ENCODE measurements at places on chromosomes 11 and 22.

- no peak for DNase-seq
Measured at GRCh38 chr11:118636569-118637290, 29.3 kb downstream of the PHLDB1 start.

GRCh38 chr11:121412711-121413415 is 39.3 kb upstream of the SORL1 start:
- DNase-seq, result no peak

DNA sequence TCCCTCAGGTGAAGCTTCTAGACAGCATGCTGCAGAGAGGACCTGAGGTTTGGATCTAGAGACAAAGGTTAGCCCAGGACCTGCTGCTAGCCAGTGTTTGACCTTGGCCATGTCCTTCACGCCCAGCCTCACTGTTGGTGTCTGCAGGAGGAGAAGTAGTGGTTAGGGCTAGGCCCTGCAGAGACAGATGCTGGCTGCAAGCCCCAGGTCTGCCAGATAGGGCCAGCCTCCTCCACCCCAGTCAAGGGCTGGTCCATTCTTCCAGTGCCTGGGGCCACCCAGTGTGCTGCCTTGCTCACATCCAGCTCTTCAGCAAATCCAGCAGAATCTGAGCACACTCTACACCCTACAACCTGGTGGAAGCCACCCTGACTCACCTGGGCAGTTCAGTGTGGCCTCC is 21.5 kb upstream of the MIEF1 start:
- no peak for DNase-seq

GRCh38 chr11:132873841-132874240 is 658.5 kb downstream of the OPCML start:
- DNase-seq, result no peak

DNA sequence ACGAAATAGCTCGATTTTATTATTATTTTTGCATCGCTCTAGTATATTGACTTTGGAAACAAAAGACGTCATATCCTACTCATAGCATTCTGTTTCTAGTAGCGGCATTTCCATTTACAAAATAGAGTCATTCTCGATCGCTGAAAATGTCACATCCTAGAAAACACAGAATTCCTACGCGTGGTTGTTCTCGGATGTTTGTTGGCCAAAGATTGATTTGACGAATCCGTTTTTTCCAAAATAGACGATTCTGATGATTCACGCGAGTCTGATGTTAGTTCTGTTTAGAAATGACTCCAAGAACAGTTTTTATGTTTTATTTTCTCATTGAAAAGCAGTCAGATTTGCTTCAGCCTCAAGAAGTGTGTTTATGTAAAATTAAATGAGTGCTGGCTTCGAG is 47.6 kb downstream of the SMIM38 start:
- no peak for DNase-seq

GRCh38 chr22:50465066-50465930 is 9.5 kb downstream of the SBF1 start:
- no peak for DNase-seq

GRCh38 chr11:65501472-65502273 is 2.8 kb downstream of the MALAT1 start:
- no peak for DNase-seq

GRCh38 chr11:117824571-117825537 is at the start of gene FXYD2:
FXYD2 (minus strand) TSS chr11:117824744; CDS start chr11:117824678, 66 bp downstream.
- no peak for DNase-seq

GRCh38 chr11:115317277-115318185 is 186.7 kb downstream of the CADM1 start:
- DNase-seq, result no peak

DNA sequence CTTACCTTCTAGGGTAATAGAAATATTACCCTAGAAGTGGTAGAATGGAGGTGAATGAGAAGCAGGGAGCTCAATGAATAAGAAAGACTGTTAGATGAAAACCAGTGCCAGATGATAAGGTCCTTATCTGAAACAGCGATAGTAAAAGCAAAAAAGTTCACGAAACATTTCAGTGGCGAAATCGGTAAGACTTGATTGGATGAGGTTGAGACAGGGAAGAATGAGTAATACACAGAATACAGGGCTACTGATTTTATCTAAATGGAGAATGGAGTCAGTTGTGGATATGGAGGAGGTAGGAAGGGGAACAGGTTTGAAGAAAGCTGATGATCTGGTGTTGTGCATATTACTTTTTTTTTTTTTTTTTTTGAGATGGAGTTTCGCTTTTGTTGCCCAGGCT is 96.5 kb downstream of the GALNT18 start:
- DNase-seq, result no peak

DNA sequence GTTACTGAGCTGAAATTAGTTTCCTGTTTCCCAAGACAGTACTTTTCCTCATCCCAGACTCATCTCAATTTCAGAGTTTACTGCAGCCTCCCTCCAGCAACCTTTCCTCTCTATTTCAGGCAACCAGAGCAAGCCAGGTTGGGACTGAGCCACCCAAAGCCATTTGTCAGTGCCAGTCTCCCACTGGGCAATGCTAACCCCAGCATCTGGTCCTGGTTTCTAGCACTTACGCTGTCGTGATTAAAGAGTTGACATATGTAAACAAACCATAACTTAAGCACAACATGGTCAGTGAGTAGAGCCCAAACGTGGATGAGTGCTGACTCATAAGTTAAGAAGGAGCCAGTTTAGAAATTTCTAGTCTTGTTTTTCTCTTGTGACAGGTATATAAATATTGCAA is 119.6 kb upstream of the BLID start:
- DNase-seq, result no peak

DNA sequence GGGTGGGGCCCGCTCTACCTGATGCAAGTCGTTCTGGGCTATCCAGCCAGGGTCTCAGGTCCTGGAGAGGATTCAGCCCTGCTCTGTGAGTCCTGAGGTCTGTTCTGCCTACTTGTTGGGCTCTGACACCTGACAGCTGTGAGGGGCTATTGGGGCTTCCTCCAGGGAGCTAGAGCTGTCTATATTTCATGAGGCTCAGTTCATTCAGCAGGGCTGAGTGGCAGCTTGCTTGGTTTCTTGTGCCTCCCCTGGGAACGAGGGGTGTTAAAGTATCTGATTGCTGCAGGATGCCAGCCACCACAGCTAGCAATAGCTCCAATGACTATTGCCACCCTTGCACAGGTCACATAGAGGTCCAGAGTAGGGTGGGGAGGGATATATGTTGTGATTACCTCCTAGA is 26.7 kb downstream of the INSC start:
- DNase-seq, result no peak

GRCh38 chr22:41619979-41620588 is 759 bp downstream of the DESI1 start:
- DNase-seq, result peak; percentile 32

DNA sequence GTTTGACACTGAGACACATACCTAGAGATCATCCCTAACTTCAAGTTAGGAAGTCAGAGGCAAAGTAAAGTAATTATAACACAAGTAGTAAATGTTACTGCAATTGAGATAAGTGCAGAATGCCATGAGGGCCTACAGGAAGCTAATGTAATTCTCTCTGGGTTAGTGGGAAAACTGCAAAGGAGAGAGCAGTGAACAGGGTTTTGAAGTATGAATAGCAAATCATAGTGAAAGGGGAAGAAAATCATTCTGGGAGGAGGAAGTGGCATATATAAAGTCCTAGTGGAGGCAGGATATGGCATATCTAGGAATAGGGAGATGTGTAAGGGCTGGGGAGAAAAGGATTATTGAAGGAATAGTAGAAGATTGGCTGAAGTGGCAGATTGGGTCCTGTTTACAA is 27.9 kb downstream of the RNF169 start:
- DNase-seq, result no peak
